ENCODE measurements at places on chromosomes 5 and 9. TPM values are rescaled to one million over a fixed set of nuclear protein-coding genes. Genes with fewer than 3 reads are reported as not detected.

NAIF1 gene
- total RNA-seq: 4.9 TPM

BTNL9 gene
- 1.2 TPM for total RNA-seq

CDH10 gene
- 0.15 TPM for total RNA-seq

PCDHGA4 gene
- 0.16 TPM for total RNA-seq

IRX1 gene
- not detected for total RNA-seq

Measured in A549 treated with Mapracorat at 1 μM for 4 hours (cell line).